Upper lobe of left lung (tissue), 6 donors: ENCODE measurements at places on chromosomes 11 and 22.

GRCh38 chr22:44472598-44472997 is 25.4 kb downstream of the RTL6 start:
- DNase-seq = no peak

GRCh38 chr22:50268655-50269113 is 1.5 kb downstream of the MAPK11 start:
- DNase-seq = peak; percentile 51

DNA sequence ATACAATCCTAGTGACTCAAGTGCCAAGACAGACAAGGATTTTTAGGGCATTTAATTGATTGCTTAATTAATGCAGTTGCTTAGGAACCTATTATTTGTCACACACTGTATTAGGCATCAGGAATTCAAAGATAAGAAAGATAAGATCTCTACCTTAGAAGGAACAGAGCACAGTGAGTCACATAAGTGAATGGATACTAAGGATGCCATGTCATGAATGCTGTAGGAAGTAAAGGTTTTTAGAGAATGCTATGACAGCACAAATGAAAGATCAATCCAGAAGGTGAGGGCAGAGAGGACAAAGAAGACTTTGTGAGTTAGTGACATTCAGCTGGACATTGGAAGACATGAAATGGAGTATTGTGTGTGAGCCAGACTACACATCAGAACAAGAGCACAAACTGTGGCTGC is 147.9 kb upstream of the DDI1 start:
- no peak for DNase-seq

DNA sequence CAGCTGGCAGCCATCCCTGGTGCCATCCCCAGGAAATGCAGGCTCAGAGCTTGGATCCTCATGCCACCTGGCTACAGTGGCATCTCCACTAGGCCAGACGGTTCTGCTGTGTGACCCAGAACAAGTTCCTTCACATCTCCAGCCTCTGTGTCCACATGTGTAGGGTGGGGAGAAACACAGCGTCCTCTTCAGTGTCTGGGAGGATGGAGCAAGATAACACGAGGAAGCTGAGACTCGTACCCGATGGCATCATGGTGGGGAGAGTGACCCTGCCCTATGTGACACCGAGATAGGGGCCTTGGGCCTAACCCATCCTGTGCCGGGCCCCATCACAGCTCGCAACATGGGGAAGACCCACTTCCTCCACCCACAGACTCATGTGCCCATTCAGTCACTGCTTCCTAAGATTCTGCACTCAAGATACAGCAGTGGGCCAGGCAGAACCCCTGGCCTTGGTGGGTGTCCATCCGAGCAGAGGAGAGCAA is 78.5 kb downstream of the MORC2 start:
- no peak for DNase-seq

DNA sequence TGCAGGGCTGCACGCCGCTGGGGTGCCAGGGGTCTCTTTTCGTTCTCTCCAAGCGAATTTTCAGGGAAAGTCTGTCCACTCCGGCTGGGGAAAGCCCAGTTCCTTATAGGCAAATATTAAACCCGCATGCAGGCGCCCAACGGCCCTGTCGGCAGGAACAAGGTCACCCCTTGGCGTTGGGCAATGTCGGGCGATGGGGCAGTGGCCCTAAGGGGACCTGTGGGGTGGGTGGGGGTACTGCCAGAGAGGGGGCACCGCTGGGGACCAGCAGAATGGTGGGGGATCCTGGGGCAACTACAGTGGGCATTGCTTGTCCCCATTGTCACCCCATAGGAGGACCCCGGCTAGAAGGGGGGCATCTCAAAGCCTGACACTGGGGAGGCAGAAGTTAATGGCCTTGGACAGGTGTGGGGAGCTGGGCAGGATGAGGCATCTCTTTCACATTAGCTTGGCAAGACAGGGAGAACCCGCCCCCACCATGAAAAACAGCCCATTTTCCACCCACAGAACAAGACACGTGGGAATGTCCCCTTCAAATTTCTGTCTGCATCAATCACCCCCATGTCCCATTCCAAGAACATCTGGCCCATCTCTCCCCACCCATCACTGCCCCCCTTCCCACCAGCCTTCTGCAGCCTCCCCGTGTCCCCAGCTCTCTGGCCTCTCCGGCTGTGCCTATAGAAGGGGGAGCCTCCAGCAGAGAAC is 5.5 kb upstream of the IGF2 start:
- DNase-seq = no peak

- no peak for DNase-seq
These were observed 21.8 kb downstream of the NF2 start for GRCh38 chr22:29625090-29625825.

GRCh38 chr11:119776031-119776636 is 47.1 kb upstream of the NECTIN1 start:
- no peak for DNase-seq

GRCh38 chr11:31932879-31933278 is 121.8 kb upstream of the PAX6 start:
- DNase-seq = no peak

DNA sequence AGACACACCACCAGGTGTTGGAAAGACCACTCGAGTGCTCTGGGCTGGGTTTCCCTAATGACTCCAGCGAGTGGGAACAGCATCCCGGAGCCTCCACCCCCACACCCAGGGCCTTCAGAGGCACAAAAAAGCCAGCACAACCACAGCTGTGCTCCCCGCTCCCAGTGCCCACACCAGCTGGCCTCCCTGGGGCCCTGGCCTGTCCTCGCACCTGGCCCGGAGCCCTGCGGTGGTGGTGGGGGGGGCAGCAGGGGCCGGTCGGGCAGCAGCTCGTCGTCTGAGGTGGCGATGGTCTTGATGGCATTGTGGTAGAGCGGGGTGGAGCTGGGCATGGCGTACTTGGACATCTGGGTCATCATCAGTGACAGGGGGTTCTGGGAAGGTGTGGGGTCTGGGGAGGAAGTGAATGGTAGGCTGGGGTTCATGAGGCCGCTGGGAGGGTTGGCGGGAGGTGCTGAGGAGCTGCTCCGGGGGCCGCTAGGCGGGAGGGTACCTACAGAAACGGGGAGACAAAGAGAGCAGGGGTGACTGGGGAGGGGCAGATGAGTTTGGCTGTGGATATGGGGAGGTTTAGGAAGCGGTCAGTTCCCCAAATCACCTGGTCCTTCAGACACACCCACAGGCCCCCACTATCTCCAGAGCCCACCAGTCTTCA is 16.1 kb downstream of the CXCR5 start:
- DNase-seq = peak; percentile 74

GRCh38 chr11:128208329-128209137 is 378.8 kb downstream of the ETS1 start:
- DNase-seq = no peak

DNA sequence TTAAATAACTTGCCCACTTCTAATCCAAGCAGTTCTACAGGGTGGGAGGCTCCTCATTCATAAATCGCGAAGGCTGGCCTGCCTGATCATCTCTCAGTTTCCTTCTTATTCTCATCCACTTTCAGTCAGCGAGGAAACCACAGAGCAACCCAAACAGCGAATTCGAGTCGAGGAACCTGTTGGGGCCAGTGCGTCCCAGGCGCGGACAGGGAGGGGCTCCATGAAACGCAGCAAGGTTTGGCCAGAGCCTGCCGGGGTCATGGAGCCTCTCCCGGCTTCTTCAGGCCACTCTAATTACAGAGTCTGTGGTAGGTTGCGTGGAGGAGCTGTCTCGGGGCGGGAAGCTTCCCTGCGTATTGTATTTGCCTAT is 741 bp upstream of the NAV2 start:
- DNase-seq = no peak
